ENCODE measurements at places on chromosomes 2 and 18.

- DNase-seq, result no peak
Measured at GRCh38 chr2:96962567-96963203, 23.7 kb downstream of the FAM178B start.

DNA sequence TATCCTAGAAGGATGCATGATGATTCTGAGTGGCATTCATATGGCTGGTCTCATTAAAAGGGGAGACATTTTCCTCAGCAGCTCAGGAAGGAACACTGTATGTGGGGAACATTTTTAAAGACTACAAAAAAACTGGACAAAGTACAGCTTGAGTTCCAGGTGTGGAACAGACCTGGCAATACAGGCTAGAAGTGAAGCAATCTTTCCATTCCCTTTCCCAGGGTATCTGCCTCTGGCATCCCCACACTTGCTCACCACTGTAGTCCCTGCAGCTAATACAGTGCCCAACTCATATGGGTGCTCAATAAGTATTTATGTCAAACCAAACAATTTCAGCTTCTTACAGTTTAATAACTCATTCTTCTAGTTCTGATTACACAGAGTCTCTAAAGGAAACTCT is 8.1 kb downstream of the RNF103 start:
- DNase-seq, result no peak

DNA sequence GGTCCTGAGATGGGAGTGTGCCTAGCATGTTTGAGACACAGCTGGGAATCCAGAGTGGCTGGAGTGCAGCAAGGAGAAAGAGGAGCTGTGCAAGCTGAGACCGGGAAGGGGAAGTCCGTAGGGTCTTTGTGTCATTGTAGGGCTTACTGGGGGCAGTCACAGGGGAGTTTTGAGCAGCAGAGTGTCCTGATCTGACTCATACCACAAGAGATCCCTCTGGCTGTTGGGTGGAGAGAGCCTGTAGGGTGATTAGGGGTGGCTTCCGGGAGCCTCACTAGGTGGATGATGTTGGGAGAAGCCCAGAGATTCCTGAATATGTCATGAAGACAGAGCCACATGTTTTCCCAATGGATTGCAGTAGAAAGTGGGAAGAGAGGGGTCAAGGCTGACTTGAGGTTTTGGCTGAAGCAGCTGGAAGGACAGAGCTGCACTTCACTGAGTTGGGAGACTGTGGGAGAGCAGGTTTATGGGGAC is 30.9 kb downstream of the FHOD3 start:
- DNase-seq, result no peak

DNA sequence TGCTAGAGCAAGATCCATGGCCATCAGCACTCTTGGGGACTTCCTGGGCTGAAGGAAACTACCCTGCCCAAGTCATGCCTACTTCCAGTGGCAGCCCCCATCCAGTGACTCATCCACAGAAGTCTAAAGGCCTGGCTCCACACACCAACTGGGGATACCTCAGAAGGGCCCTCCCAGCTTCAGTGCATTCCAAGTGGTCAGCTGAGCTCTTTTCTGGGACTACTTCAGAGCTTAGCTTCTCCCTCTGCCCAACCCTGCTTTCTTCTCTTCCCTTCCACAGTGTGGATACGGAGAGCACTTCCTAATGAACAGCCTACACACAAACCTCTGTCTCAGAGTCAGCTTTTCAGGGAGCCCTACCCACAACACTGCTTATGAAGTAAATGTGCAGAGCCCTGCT is 66.5 kb downstream of the CLHC1 start:
- DNase-seq, result no peak

DNA sequence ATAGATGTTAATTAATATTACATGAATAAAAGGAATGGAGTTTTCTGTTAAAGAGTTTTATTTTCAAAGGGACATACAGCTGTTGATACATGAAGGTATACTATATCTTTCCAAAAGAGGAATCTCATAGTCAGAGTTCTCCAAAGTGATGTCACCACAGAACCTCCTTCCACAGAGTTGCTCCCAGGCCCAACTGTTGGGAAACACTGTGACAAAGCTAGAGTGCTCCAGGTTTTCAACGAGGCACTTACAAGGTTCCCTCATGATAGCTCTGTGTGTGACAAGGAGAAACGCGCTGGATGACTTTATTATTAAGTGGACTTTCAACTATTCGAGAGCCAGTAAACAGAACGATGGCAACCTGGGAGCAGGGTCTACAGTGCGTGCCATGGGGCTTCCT is 33.5 kb downstream of the PTPN18 start:
- DNase-seq, result no peak

DNA sequence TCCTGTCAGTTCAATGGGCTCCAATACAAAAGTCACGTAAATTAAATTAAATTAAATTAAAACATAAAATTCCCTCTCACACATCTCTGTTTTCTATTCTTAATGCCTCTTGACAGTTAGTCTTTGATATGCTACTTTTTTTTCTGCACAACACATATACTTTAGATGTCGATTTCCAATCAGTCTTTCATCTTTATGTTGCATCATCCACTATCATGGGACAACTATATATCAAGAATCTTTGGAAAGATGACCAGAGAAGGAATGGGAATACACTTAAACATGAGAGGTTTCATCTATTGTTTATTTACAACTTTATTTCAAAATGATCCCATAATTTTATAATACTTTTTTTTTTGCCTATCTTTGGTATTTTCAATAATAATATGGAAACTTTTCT is 733.3 kb upstream of the FANCL start:
- DNase-seq, result no peak

DNA sequence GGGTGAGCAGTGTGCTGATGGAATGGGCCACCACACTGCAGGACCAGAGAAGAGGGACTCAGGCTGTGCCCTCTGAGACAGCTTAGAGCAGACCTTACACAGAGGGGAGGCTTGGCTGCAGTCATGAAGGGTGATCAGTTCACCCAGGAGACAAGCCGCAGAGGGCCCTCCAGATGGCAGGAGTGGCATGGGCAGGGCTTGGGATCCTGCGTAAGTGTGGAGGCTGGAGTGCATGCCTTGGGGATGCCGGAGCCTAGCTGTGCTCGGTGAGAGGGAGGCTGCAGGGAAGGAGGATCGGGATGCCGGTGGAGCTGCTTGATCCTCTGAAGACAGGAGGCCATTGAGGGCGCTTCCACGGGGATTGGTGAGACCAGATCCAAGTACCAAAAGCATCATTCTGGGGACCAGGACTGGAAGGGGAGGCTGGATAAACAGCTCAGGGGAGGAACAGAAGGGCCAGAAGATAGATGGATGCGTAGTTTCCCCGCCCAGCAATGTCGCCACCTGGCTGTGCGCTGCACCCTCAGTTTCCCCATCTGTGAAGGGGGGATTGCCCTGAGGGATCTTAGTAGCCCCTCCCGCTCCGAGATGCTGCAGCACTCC is 163.4 kb downstream of the INHBB start:
- DNase-seq, result no peak

GRCh38 chr2:10385933-10386773 is 62.0 kb downstream of the ODC1 start:
- DNase-seq, result no peak

DNA sequence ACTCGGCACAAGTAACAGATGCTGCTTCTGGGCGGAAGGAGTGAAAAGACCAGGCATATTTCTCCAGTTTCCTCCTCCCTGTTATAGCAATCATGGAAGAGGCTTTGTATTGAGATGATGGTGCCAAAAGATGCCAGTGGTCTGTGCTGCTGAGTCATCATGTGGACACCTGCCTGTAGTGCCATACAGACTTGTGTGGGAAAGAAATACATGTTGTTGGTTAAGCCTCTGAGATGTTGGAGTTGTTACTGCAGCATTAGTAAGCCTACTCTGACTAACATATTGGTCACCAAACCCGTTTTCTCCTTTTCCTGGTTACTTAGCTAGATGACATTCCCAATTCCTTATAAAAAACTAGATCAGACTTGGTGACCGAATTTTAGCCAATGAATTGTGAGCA is 356.9 kb downstream of the ZNF521 start:
- no peak for DNase-seq

DNA sequence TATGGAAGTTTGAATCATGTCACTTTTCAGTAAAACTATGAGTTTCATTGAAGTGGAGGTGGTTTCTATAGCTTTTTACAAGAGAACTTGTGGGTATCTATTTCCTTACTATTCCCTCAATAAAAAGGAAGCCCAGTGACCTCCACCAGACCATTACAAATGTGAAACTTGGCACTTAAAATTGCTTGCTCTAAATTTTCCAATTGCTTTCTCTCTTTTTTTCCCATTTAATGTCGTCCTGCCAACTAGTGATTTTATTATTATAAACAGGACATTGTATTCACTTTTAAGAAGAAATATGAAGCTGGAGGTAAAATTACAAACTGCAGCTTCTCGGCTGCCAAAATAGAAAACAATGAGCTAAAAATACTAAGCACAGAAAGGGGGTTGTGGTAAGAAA is 208.2 kb upstream of the ALPP start:
- DNase-seq, result no peak

DNA sequence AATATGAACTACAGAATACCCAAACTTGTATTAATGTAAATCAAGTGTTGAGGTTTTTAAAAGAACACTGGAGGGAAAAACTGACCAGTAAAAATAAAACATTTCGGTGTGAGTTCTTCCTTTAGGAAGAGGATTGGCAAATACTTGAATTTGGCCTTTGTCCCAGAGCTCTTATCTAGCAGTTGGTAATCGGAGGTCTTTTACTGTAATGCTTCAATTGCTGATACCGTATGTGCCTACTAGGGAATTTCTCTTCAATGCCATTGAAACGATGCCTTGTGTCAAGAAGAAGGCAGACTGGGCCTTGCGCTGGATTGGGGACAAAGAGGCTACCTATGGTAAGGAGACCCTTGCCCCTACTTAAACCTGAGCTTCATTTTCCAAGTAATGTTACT is 4.1 kb downstream of the RRM2 start:
- DNase-seq, result no peak

- no peak for DNase-seq
Measured at GRCh38 chr2:25356088-25356487, 14.4 kb upstream of the DNMT3A start.

GRCh38 chr2:65129286-65129825 is 550 bp downstream of the RAB1A start:
- DNase-seq, result peak; percentile 4

DNA sequence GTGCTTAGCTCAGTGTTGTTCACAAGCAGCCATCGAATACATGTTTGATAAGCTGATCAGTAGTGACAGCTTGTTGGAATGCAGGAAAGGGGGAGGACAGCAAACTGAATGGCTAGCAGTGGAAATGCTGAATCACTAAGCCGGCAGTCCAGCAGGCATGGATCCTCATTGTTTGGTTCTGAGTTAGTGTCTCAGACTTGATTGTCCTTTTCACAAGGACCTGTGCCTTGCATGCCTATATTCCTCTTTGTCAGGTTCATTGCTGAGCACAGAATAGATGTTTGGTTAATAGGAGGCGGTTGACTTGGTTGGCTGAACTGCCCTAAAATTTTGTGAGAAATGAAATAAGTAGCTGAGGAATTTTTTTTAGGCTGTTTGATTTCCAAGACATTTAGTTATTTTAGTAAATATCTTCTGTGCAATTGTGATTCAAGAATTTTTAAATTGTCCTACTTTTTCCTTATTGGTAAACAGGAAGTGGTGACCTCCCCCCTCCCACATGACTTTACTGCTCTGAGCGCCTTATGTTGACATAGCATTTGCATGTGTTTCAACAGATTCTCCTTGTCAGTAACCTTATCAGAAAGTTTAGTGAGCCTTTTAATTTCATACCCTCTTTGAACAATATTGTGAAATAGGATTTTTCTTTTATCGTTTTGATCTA is 21.4 kb upstream of the STON1 start:
- no peak for DNase-seq

DNA sequence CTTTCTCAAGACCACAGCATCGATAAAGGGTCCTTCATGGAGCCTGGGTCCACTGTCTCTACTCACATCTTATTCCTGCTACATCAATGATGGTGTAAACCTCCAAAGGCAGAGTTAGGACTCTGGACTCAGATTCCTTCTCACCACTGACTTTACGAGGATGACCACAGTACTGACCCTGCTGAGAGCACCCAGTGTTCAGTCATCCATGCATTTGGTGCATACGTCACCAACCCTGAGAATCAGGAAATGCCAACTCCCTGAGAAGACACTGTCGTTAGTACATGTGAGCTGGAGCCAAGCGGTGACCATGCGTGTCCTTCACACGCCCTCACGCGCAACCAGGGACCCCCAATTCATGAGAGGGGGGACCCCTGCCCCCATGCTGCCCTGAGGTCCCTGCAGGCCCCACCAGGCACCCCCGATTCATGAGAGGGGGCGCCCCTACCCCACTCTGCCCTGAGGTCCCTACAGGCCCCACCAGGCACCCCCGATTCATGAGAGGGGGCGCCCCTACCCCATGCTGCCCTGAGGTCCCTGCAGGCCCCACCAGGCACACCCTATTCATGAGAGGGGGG is 178.4 kb upstream of the TPO start:
- DNase-seq, result no peak

- DNase-seq, result no peak
Measured at GRCh38 chr2:171104379-171104778, 56.3 kb downstream of the TLK1 start.

GRCh38 chr2:48248251-48248933 is 281.6 kb upstream of the STON1 start:
- no peak for DNase-seq

DNA sequence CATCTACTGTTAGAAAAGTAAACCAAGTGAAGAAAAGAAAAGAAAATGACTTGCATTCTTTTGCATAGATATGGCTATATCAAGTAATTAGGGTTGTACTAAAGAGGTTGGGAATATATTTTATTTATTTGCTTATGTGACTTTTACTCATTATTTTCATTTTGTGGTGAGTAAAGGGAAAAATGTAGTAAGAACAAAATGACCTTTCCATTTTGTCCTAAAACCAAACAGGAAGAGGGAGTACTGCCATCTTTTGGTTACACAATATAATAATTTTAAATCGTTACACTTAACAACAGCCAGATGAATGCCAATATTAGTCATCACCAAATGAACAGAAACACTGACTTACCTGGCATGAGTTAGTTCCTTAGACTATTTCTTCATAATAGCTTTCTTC is 47.3 kb upstream of the NDUFV2 start:
- no peak for DNase-seq

DNA sequence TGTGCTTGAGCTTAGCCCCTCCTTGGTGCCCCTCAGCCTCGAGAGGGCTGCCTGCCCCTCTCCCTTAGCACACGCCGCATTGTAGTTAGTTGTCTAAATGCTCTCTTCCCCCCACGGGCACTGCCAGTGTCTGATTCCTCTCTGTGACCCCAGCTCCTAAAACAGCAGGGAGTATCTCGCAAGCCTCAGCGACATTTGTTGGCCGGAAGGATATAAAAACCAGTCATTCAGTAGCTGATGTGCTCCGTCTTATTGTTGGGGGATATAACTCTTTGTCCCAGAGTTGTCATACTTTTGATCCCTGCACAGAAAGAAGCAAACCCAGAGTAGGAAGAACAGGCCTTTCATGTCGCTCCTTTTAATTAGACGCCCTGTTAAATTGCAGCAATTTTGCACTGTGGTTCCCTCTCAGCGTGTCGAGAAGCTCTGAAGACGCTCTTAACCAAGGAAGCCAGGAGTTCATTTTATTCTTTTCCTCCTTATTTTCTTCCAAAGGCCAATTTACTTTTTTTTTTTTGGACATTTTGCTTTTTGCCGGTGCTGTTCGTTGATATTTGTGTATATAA is 201.8 kb downstream of the KLHL29 start:
- no peak for DNase-seq

Measured in activated CD8-positive, alpha-beta memory T cell treated with anti-CD3 and anti-CD28 coated beads for 48 hours (primary cell).